NCI-H1048 (cell line): ENCODE measurements at places on chromosomes 13 and 19.

DNA sequence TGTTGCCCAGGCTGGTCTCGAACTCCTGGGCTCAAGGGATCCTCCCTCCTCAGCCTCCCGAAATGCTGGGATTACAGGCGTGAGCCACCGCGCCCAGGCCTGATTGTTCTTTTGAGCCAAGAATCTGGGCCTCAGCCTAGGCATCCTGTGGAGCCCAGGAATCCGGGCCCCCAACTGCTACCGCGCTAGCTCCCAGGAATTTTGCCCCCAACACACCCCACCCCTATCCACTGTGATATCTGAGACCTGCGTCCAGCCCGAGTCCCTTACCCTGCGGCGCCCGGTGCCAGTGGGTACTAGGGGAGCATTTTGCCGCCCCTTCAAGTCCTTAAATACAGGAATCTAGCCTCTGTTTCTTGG, 838 bp upstream of the MYADM start:
- DNase-seq = no peak

GRCh38 chr13:58625703-58626389, 994.3 kb downstream of the PCDH17 start:
- no peak for DNase-seq

- DNase-seq = no peak
Observed at GRCh38 chr19:24140099-24140498, 53.1 kb downstream of the ZNF254 start.

DNA sequence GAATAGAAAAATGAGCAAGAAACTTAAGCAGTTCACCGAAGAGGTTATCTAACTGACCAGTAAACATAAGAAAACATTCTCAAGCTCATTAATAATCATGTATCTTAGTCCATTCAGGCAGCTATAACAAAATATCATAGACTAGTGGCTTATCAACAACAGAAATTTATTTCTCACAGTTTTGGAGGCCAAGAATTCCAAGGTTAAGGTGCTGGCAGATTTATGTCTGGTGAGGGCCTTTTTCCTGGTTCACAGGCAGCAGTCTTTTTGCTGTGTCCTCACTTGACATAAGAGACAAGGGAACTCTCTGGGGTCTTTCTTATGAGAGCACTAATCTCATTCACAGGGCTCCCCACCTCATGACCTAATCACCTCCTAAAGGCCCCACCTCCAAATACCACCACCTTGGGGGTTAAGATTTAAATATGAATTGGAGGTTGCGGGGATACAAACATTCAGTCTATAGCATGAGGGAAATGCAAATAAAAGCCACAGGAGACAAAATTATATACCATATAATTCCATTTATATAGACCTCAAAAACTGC, 123.6 kb downstream of the ZAR1L start:
- DNase-seq = no peak

DNA sequence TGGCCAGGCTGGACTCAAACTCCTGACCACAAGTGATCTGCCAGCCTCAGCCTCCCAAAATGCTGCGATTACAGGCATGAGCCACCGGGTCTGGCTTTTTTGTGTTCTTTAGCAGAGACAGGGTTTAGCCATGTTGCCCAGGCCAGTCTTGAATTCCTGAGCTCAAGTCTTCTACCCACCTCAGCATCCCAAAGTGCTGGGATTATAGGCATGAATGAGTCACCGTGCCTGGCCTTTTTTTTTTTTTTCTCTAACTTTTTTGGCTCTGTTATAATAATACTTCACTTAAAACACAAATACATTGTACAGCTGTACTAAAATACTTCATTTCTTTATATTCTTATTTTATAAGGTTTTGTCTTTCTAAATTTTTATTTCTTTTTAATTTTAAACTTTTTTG, 599.5 kb upstream of the PCDH9 start:
- no peak for DNase-seq

GRCh38 chr19:10820173-10820572, 15.8 kb downstream of the TMED1 start:
- no peak for DNase-seq

GRCh38 chr19:48629599-48630295, 7.4 kb downstream of the DBP start:
- no peak for DNase-seq

- no peak for DNase-seq
Observed at GRCh38 chr13:35346494-35346893, 130.0 kb downstream of the MAB21L1 start.
